Pancreas (tissue), 10 donors: ENCODE measurements at places on chromosomes 3 and 15. TPM values are rescaled to one million over a fixed set of nuclear protein-coding genes. Genes with fewer than 3 reads are reported as not detected.

DNA sequence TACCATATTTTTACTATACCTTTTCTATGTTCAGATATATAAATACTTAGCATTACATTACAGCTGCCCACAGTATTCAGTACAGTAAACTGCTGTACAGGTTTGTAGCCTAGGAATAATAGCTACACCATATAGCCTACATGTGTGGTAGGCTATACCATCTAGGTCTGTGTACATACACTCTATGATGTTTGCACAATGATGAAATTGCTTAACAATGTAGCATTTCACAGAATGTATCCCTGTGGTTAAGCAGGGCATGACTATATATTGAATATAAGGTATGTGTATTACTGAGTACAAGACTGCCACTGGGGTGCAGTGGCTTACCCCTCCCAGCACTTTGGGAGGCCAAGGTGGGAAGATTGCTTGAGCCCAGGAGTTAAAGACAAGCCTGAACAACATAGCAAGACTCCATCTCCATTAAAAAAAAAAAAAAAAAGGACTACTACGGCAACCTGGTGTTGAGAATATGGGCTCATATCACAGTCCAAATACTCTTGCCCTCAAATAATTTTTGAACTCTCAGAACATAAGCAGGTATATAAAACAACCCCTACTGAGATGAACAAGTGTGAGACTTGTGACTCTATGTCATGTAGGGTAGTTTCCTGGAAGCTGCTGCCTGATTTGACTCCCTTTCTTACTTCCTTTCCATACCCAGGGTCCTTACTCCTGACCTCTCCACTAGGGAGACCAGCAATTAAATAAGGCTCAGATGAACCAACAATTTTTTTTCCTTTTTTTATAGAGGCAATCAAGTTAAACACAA lies 4.8 kb downstream of the PPP1R14D start:
- DNase-seq, result no peak
- H3K4me1 ChIP-seq, result peaks cover 7% of the 10 kb centered on the region
- no peak overlapping the region for H3K27ac ChIP-seq
- no peaks in the 10 kb centered on the region for H3K36me3 ChIP-seq
- H3K27me3 ChIP-seq, result no peaks in the 10 kb centered on the region

DNA sequence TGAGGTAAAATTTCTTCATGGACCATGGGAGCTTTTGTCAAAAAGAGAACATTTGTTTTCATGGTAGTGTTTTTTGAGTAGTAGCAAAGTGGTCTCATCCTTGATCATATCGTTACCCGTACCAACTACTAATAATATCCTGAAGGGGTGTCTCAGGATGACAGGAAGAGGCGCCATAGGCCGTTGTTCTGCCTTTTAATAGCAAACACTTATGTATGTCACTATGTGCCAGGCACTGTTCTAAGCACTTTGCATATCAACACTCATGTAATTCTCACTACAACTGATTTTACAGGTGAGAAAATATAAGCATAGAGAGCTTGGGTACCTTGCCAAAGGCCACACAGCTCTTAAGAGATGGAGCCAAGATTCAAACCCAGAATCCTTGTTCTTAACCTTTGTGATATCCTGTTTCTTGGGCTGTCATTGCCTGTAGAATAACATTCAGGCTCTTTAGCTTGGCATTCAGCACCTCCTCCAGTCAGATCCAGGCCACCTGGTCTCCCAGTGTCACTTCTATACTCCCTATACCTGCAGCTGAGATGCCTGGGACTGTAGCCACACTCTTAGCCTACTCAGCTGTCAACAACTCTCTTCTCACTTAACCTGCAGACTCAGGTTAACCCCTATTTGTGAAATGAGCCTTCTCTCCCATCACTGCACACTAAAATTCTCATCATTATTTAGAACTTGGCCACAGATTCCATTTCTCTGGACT lies 113.7 kb downstream of the USP13 start:
- no peaks in the 10 kb centered on the region for H3K36me3 ChIP-seq
- H3K4me3 ChIP-seq, result no peak overlapping the region
- H3K4me1 ChIP-seq, result peaks cover 12% of the 10 kb centered on the region
- H3K27ac ChIP-seq, result no peak overlapping the region
- DNase-seq, result no peak
- H3K27me3 ChIP-seq, result no peaks in the 10 kb centered on the region

ECE2 gene
- 8.4 TPM for total RNA-seq

CCR2 gene
- total RNA-seq, result 3.5 TPM
